ENCODE measurements at places on chromosomes 6 and 20. TPM values are rescaled to one million over a fixed set of nuclear protein-coding genes. Genes with fewer than 3 reads are reported as not detected.

The DNAH8 gene
- 0.02 TPM for total RNA-seq

GRCh38 chr6:139852488-139853140, 478.2 kb upstream of the CITED2 start:
- DNase-seq, result no peak

GRCh38 chr6:110731898-110732297, 83.4 kb downstream of the CDK19 start:
- DNase-seq, result no peak

- DNase-seq, result no peak
Measured at GRCh38 chr20:48201885-48202284, 416.6 kb upstream of the SULF2 start.

The ADGRF4 gene
- not detected for total RNA-seq

The PSORS1C2 gene
- total RNA-seq, result not detected

The SLC17A3 gene
- not detected for total RNA-seq

GRCh38 chr6:89475634-89476033, 42.7 kb downstream of the ANKRD6 start:
- peak; percentile 37 for DNase-seq

The PERP gene
- 8.8 TPM for total RNA-seq

The HLA-DQA1 gene
- 0.97 TPM for total RNA-seq

GRCh38 chr6:79872303-79872702, 75.0 kb downstream of the ELOVL4 start:
- no peak for DNase-seq

GRCh38 chr20:48319943-48320584, 507.7 kb downstream of the PREX1 start:
- no peak for DNase-seq

DNA sequence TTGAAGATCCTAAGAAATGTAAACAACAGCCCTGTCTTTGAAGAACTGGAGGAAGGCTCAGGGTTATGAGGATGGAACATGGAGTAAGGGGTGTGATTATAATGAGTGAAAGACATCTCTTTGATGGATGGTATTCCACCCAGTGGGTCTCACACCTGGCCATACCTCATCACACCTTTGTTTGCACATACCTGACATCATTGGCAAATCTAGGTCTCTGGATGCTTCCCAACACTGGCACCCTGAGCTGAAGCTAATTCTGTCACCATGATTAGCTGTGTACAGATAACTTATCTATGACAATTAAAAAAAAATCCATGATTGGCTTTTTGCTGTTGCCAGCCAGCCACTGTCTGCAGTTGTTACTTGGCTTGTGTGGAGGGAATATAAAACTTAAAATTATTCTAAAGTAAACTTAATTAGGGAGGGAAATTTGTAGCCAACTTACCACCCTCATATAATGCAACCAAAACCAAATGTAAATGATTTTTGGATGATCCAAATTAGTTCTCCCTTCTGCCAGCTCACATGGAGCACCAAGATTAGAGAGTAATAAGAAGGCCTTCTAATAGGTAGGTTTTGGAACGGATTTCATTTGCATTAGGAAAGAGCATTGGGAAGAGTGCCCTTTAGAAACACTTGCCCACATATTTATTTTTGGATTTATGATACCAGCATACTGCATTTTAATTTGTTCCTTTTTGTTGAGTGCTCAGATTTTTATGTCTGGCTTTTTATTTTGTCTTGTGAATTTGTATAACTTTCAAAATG, 249.5 kb downstream of the SOX4 start:
- no peak for DNase-seq

- no peak for DNase-seq
Measured at GRCh38 chr6:3380344-3381232, 76.3 kb downstream of the SLC22A23 start.

DNA sequence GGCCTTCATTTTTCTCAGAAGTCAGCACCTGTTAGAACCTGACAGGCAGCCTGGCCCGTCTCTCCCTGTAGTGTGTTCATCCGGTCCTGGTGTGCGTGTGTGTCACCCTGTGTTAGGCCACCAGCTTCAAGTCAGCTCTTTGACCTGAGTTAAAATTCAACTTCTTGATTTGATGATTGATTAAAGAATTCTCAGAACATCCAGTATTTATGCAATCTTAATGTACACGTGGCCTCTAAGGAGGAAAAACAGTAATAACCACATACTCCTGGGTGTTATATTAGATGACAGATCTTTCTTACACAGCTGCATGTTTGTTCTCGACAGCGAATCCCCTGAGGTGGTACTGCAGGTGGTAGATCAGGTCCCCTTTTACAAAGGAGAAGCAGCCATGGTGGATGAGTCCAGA, 19.1 kb upstream of the TMEM217 start:
- DNase-seq, result no peak

GRCh38 chr6:126792340-126793085, 326.0 kb upstream of the RSPO3 start:
- DNase-seq, result no peak

The GJA1 gene
- not detected for total RNA-seq

GRCh38 chr20:20083807-20084206, 31.5 kb downstream of the CFAP61 start:
- DNase-seq, result no peak

- DNase-seq, result no peak
Measured at GRCh38 chr20:62080249-62080990, 14.7 kb upstream of the TAF4 start.

DNA sequence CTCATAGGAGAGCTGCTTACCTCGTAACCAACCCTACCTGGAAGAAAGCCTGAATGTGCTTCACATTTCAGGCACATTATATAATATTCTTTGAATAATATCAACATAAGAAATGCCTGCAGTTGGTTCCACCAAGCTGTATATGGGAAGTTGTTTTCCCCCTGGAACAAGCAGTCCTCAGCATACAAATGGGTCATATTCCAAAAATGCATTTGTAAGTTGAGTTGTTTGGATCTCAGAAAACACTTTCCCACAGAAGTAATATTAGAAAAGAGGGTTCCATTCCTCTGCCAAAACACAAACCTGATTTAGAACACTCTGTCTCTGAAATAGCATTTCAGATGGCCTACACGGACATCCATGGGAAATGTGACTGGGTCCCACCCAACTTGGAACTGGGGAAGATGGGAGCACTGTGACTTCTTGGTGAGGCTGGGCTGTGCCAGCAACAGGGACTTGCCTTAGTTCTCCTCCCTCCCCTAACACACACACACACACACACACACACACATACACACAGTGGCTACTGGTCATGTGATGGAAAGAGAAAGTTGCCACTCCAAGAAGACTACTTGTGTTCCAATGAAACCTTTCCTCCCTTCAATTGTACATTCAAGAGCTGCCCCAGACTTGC, 11.4 kb upstream of the RCAN2 start:
- DNase-seq, result no peak

DNA sequence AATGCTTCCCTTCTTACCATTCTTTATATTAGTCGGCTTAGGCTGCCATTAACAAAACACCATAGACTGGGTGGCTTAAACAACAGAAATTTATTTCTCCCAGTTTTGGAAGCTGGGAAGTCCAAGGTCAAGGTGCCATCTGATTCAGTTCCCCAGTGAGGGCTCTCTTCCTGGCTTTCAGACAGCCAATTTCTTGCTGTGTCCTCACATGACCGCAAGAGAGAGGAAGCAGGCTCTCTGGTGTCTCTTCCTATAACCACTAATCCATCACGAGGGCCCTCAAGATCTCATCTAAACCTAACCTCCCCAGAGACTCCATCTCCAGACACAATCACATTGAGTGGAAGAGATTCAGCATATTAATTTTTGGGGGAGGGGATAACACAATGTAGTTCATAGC, 193.0 kb upstream of the SGK1 start:
- no peak for DNase-seq

GRCh38 chr6:15150207-15150606, 95.7 kb upstream of the JARID2 start:
- DNase-seq, result no peak

Data from activated CD4-positive, alpha-beta memory T cell treated with anti-CD3 and anti-CD28 coated beads for 36 hours (primary cell).